Effector memory CD4-positive, alpha-beta T cell (primary cell): ENCODE measurements at places on chromosomes 4 and X.

DNA sequence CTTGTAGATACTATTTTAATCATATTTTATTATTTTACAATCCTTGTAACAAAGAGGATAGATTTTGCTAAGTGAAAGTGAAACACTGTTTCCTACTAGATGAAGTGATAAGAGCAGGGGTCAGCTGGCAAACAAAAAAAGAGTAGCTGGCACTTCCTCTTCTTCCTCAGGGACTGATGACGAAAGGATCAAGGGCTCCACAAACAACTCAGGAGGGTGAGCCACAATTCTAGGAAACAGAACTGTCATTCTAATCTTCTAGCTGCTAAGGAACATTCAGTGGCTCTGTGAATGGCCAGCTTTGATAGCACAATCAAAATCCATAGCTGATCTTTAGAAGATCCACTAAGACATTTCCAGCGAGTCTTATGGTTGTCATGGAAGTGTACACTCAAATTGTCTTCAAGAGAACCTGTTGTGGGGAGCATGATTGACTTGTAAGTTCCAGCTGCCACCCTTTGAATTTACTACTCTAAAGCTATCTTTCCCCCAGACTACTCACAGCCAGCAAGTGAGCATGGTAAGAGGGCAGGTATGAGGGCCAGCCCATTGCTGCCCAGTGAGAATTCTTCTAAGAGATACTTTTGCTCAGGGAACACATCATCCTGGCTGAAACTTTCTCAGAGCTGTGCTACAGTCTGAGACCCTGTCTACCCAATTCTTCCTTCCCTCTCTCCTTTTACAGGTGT, 275.7 kb upstream of the RASGEF1B start:
- H3K4me3 ChIP-seq: no peak overlapping the region
- H3K36me3 ChIP-seq: no peaks in the 10 kb centered on the region
- H3K27ac ChIP-seq: no peak overlapping the region
- H3K27me3 ChIP-seq: no peaks in the 10 kb centered on the region

GRCh38 chr4:85151371-85151770, 184.9 kb upstream of the WDFY3 start:
- DNase-seq: no peak
- no peak overlapping the region for H3K4me3 ChIP-seq
- no peaks in the 10 kb centered on the region for H3K36me3 ChIP-seq
- H3K27ac ChIP-seq: no peak overlapping the region
- no peaks in the 10 kb centered on the region for H3K4me1 ChIP-seq
- no peaks in the 10 kb centered on the region for H3K27me3 ChIP-seq

- no peaks in the 10 kb centered on the region for H3K36me3 ChIP-seq
- DNase-seq: no peak
- H3K4me3 ChIP-seq: no peak overlapping the region
- no peak overlapping the region for H3K27ac ChIP-seq
These were observed 92.7 kb downstream of the USP46 start for GRCh38 chr4:52566136-52567031.

- no peaks in the 10 kb centered on the region for H3K36me3 ChIP-seq
- H3K4me1 ChIP-seq: no peaks in the 10 kb centered on the region
- no peak for DNase-seq
- H3K27me3 ChIP-seq: no peaks in the 10 kb centered on the region
These were observed 58.4 kb downstream of the SYNPO2 start for GRCh38 chr4:118947095-118947494.

GRCh38 chr4:153074486-153074885, 129.8 kb upstream of the TRIM2 start:
- H3K4me3 ChIP-seq: no peak overlapping the region
- H3K4me1 ChIP-seq: no peaks in the 10 kb centered on the region
- no peaks in the 10 kb centered on the region for H3K27me3 ChIP-seq
- H3K36me3 ChIP-seq: no peaks in the 10 kb centered on the region
- H3K27ac ChIP-seq: no peak overlapping the region
- DNase-seq: no peak

DNA sequence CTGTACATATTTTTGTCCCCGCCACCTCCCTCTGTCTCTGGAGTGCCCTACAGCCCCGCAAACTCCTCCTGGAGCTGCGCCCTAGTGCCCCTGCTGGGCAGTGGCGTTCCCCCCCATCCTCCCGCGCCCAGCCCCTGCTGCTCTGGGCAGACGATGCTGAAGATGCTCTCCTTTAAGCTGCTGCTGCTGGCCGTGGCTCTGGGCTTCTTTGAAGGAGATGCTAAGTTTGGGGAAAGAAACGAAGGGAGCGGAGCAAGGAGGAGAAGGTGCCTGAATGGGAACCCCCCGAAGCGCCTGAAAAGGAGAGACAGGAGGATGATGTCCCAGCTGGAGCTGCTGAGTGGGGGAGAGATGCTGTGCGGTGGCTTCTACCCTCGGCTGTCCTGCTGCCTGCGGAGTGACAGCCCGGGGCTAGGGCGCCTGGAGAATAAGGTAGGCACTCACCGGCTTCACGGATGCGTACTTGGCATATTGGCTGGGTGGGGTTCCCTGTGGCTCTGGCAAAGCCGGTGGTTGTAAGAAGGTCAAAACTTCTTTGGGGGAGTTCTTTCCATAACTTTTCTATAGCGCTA, 653 bp downstream of the HHIP start:
- no peak overlapping the region for H3K4me3 ChIP-seq
- H3K36me3 ChIP-seq: no peaks in the 10 kb centered on the region
- no peak for DNase-seq
- peaks cover 8% of the 10 kb centered on the region for H3K27me3 ChIP-seq
- peaks cover 4% of the 10 kb centered on the region for H3K4me1 ChIP-seq

DNA sequence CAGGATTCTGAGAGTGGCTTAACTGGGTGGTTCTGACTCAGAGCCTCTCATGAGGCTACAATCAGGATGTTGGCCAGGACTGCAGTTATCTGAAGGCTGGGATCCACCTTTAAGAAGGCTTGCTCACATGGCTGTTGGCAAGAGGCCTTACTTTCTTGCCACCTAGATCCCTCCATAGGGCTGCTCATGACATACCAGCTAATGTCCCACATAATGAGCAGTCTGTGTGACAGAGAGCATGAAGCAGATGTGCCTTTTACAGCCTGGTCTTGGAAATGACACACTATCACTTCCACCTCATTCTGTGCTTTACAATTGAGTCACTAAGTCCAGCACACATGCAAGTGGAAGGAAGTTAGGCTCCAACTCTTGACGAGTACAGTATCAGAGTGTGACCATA, 4.3 kb upstream of the RBM3 start:
- no peak overlapping the region for H3K4me3 ChIP-seq
- no peaks in the 10 kb centered on the region for H3K36me3 ChIP-seq
- peaks cover 2% of the 10 kb centered on the region for H3K4me1 ChIP-seq
- H3K27me3 ChIP-seq: no peaks in the 10 kb centered on the region

GRCh38 chr4:32030406-32030805, 1310.2 kb downstream of the PCDH7 start:
- no peak overlapping the region for H3K27ac ChIP-seq
- no peak overlapping the region for H3K4me3 ChIP-seq
- no peaks in the 10 kb centered on the region for H3K36me3 ChIP-seq
- no peak for DNase-seq

DNA sequence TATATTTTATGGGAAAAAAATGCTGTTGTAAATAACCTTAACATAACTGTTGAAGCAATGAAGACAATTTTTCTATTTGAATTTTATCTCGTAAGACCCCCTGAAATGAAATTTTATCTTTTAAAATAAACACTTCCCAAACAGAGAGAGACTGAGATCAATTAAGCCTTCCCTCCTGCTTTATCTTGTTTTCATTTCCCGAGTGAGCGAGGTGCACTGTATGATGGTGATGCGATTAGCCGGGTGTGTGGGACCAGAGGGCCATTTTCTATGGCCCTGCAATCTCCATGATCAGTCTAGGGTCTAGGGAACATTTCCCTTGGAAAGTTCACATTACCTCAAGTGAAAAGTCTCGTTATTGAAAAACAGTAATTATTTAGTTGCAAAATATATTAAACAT, 134.1 kb upstream of the MID1 start:
- no peaks in the 10 kb centered on the region for H3K27me3 ChIP-seq
- DNase-seq: no peak
- no peaks in the 10 kb centered on the region for H3K4me1 ChIP-seq
- no peaks in the 10 kb centered on the region for H3K36me3 ChIP-seq
- H3K27ac ChIP-seq: no peak overlapping the region
- H3K4me3 ChIP-seq: no peak overlapping the region

- H3K36me3 ChIP-seq: no peaks in the 10 kb centered on the region
- H3K27ac ChIP-seq: no peak overlapping the region
- no peaks in the 10 kb centered on the region for H3K4me1 ChIP-seq
- no peak for DNase-seq
- no peak overlapping the region for H3K4me3 ChIP-seq
- no peaks in the 10 kb centered on the region for H3K27me3 ChIP-seq
These were observed 5.6 kb downstream of the MAOA start for GRCh38 chrX:43661521-43662240.

DNA sequence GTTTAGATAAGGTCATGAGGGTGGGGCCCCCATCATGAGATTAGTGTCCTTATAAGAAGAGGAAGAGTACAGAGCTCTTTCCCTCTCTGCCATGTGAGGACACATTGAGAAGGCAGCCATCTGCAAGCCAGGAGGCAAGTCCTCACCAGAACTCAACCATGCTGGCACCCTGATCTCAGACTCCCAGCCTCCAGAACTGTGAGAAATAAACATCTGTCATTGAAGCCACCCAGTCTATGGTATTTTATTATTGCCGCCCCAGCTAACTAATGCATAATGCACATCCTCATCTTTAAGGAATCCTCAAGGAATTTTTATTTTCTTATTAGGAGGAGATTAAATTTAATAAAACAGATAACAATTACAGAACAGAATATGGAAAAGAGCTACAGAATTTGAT, 16.7 kb upstream of the EXOSC9 start:
- no peak overlapping the region for H3K4me3 ChIP-seq
- DNase-seq: no peak
- no peaks in the 10 kb centered on the region for H3K27me3 ChIP-seq
- H3K4me1 ChIP-seq: no peaks in the 10 kb centered on the region

- peak overlapping the region; percentile 16 for H3K4me3 ChIP-seq
- H3K36me3 ChIP-seq: no peaks in the 10 kb centered on the region
- H3K27me3 ChIP-seq: no peaks in the 10 kb centered on the region
These were observed 49.7 kb upstream of the PTPN13 start for GRCh38 chr4:86544310-86544966.

- H3K27ac ChIP-seq: no peak overlapping the region
- H3K4me3 ChIP-seq: no peak overlapping the region
- DNase-seq: no peak
- H3K36me3 ChIP-seq: no peaks in the 10 kb centered on the region
These were observed 335.7 kb upstream of the FSTL5 start for GRCh38 chr4:162499478-162499877.

DNA sequence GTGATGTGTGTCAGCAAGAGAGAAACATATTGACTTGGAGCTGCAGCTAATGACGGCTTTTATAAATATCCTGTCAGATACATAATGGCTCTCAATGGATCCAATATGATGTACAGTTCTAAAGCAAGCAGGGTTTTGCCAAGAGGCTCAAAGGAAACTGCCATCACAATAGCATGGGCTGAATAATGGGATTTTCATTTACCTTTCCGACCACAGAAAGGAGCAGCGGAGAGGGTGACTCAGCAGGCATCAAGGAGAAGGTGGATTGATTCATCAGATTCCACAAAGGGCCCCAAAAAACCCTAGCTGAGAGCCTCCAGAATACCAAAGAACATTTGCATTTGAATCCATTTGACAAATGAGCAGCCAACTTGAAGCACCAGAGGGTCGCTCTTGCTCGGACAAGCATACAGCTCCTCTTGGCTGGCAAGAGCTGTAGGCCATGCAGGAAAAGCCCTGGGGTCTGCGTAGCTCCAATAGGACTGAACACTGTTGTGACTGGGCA, 355.7 kb upstream of the NOCT start:
- H3K4me1 ChIP-seq: no peaks in the 10 kb centered on the region
- no peak for DNase-seq
- H3K4me3 ChIP-seq: no peak overlapping the region
- no peaks in the 10 kb centered on the region for H3K36me3 ChIP-seq
- H3K27me3 ChIP-seq: no peaks in the 10 kb centered on the region

DNA sequence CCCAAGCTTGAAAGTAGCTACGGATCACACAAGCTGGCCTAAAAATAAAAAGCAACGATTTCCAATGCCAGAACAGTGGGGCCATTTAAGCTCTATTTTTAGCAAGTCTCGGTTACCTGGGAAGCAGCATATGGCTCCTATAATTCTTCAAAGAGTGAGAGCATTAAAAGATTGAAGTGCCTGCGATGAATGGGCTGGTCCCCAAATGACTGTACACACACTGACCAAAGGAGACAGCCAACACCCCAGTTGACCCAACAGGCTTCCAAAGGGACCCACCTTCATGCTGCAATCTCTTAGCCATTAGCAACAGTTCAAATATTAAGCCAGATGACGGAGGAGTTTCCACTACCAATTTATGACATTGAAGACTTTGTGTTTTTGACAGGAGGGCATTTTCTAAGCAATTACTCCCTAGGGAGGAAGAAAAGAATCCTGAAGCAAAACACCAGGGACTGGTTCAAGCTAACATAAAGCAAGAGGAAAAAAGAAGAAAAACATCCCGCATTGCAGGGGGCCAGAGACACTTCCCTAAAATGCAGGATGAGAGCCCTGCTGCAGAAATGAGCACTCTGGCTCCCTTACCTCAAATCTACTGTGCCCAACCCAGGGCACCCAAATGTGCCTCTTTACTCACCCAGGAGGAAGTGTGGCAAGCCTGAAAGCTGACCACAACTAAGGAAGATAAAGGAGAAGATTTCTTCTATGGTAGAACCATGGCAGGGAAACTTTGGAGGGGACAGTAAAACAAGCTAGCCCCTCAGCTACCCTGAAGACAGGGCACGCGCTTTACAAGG, 21.6 kb downstream of the SH3KBP1 start:
- H3K27ac ChIP-seq: no peak overlapping the region
- peaks cover 6% of the 10 kb centered on the region for H3K4me1 ChIP-seq
- H3K4me3 ChIP-seq: no peak overlapping the region
- H3K27me3 ChIP-seq: no peaks in the 10 kb centered on the region
- no peaks in the 10 kb centered on the region for H3K36me3 ChIP-seq
- DNase-seq: no peak

GRCh38 chrX:123267220-123267619, 83.1 kb downstream of the GRIA3 start:
- DNase-seq: no peak
- no peaks in the 10 kb centered on the region for H3K4me1 ChIP-seq
